ENCODE measurements at places on chromosomes 6 and 20. TPM values are rescaled to one million over a fixed set of nuclear protein-coding genes. Genes with fewer than 3 reads are reported as not detected.

DNA sequence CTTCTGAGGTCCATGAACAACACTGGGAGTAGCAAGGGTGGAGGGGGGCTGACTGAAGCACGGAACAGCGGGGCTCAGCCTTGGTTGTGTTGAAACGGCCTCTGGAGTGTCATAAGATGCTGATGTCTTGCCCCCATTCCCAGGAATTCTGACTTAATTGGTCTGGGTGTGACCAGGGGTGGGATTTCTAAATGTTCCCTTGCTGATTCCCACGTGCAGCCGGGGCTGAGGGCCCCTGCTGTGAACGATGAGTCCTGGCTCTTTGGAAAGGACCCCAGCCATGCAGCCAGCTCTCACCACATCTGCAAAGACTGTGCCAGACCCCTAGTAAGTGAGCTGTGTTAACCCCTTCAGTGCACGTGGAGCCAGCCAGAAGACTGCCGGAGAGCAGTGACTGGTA, 28.6 kb upstream of the FAM50B start:
- peak; percentile 78 for ATAC-seq

GRCh38 chr6:119979862-119980261, 630.3 kb upstream of the MAN1A1 start:
- no peak for ATAC-seq

DNA sequence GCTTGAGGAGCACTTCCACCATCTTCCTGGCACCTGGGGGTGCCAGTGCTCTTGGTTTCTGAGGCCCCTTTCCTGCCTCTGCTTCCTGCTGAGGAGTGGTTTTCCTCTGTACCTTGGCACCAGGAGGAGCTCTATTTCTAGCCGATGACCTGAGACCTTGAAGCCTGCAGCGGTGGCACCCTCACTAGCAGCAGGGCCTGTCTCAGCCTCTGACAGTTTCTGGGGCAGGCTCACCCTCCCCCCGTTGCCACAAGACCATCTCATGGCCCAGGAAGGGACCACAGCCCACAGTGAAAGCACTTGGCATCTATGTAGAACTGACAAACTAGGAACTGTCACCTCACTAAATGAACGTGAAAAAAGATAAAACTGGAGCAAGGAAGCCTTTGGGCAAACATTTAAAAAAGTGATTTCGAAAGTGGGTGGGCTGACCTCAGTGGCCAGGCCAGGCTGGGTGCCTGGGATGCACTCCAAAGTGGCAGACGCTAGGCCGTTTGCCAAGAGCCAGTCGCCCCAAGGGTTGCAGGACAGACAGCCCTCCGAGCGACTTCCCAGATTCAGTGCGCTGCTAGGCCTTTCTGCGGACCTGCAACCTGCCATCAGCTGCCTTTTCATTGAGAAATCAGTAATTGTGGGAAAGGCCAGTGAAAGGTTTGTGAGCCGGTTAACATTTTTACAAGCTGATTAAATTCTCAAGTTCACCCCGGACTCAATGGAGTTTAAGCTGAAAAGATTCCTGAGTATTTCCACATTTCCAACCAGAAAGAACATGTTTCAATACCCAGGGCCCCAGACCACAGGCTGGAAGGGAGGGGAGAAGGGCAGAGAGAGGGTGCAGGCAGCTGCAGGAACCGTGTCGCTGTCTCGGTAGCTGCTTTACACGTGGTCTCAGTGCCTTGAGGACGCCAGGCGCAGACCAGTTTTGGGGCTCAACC, 303.7 kb downstream of the ESR1 start:
- peak; percentile 40 for ATAC-seq

The SLC32A1 gene
- not detected for total RNA-seq

Measured in gastroesophageal sphincter (tissue), 4 donors.